HEK293T (cell line): ENCODE measurements at places on chromosomes 13 and 19.

GRCh38 chr13:32354040-32354439, 38.7 kb downstream of the BRCA2 start:
- DNase-seq, result no peak

GRCh38 chr13:59532405-59532804, 631.3 kb downstream of the DIAPH3 start:
- DNase-seq, result no peak

GRCh38 chr19:33300894-33301143, 1.5 kb downstream of the CEBPA start:
- DNase-seq, result no peak

GRCh38 chr13:71922194-71922593, 55.2 kb upstream of the DACH1 start:
- DNase-seq, result no peak

DNA sequence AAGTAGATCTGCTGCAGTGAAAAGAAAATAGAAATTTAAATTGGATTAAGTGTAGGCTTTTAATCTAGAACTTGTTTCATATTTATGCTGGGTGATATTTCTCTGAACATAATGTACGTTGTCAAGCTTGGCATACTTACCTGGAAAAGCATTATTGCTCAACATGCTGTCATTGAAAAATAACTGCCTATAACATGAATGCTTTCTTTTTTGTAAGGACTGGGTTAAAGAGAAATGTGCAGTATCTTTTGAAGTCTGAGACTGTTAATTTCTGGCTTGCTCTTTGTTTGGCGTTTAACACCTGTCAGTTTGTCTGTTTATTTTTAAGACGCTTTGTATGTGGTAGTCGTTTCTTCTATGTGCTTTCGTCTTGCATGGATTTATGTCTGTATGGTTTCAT, 175.2 kb downstream of the LMO7 start:
- no peak for DNase-seq

DNA sequence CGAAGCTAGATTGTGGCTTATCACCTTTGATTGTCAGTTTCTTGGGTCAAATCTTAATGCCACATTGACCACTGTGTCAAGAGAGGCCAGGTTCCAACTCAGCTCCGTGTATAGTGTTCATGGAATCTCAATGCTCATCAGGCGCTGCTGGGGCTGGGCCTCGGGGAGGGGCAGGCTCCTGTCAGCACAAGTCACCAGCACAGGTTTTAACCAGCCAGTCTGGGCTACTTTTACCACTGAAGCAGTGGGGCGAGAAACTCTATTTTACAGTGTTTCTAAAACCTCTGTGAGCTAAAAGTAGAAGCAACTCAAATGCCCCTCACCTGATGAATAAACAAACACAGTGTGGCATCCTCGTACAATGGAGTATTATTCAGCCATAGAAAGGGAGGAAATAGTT, 118.7 kb upstream of the GJB6 start:
- DNase-seq, result no peak

DNA sequence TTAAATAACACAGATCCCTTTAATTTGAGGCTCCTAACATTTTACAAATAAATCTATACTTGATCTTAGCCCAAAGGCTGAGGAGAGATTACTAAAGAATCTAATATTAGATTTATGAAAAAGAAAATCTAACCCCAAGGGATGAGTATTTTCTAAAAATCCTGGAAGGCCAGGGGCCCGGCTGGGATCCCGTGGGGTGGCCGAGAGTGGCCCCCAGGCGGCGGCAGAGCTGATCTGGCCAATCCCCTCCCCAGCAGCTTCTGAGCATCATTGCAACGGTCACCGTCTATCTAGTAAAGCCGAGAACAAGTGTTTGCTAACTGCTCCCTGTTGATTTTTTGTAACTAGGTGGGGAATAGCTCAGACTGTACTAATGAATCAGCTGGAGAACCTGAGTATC, 37.5 kb downstream of the ADPRHL1 start:
- no peak for DNase-seq

- DNase-seq, result no peak
These were observed 5.3 kb downstream of the SIGLECL1 start for GRCh38 chr19:51256155-51256625.
